ENCODE measurements at places on chromosomes 12 and 14.

DNA sequence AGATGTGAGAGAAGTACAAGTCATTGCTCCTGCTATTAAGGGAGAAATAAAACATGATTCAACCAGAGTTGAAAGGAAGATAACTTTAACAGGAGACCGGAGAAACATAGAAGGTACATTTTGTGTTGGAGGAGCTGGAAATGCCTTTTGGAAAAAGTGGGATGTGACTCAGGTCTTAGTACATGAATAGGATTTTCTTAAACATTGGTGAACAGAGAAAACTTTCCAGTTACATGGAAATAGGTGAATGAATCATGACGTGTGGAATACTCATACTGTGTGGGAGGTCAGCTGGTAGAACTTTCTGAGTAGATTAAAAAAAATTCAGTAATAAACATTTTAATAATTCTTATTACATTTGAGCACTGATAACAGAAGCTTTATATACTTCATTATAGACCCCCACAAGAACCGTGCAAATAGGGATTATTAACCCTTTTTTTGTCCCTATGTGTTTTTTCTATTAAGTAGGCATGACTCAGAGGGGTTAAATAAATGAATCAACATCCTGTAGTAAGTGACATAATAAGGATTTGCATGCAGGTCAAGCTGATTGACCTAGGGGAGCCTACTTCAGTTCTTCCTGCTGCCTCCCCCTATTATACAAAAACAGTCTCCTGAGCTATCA is 710.5 kb downstream of the NOVA1 start:
- DNase-seq = no peak

GRCh38 chr12:52313461-52313860 is 7.7 kb downstream of the KRT83 start:
- no peak for DNase-seq

- DNase-seq = no peak
Observed at GRCh38 chr14:101554991-101555668, 6.2 kb upstream of the DIO3 start.

- DNase-seq = peak; percentile 32
Observed at GRCh38 chr14:63952933-63953437, 100.2 kb downstream of the SYNE2 start.

GRCh38 chr12:92111256-92111655 is 34.4 kb downstream of the BTG1 start:
- no peak for DNase-seq

- DNase-seq = peak; percentile 89
Observed at GRCh38 chr14:73789989-73790581, 61.5 kb upstream of the PTGR2 start.

- no peak for DNase-seq
Observed at GRCh38 chr12:27911397-27911796, 61.1 kb downstream of the PTHLH start.

- DNase-seq = no peak
Observed at GRCh38 chr14:64646103-64646502, 58.1 kb upstream of the PLEKHG3 start.

GRCh38 chr12:111314953-111315539 is 53.8 kb downstream of the PHETA1 start:
- DNase-seq = no peak

DNA sequence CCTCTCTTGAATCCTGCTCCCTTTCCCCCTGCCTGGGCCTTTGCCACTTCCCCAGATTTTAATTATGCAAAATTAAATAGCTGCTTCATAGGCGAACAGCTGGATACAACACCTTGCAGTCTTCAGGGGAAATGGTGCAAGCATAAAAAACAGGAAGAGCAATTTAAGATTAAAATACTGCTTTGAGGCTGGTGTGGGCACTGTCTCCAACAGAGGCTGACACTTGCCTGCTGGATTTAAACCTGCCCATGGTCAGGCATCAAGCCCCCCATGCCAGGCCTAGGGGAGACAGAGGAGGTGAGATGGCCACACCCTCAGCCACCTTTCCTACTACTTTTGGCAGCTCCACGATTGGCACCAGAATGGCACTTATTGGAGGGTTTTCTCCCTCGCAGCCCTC is 110.1 kb upstream of the DIO3 start:
- no peak for DNase-seq

DNA sequence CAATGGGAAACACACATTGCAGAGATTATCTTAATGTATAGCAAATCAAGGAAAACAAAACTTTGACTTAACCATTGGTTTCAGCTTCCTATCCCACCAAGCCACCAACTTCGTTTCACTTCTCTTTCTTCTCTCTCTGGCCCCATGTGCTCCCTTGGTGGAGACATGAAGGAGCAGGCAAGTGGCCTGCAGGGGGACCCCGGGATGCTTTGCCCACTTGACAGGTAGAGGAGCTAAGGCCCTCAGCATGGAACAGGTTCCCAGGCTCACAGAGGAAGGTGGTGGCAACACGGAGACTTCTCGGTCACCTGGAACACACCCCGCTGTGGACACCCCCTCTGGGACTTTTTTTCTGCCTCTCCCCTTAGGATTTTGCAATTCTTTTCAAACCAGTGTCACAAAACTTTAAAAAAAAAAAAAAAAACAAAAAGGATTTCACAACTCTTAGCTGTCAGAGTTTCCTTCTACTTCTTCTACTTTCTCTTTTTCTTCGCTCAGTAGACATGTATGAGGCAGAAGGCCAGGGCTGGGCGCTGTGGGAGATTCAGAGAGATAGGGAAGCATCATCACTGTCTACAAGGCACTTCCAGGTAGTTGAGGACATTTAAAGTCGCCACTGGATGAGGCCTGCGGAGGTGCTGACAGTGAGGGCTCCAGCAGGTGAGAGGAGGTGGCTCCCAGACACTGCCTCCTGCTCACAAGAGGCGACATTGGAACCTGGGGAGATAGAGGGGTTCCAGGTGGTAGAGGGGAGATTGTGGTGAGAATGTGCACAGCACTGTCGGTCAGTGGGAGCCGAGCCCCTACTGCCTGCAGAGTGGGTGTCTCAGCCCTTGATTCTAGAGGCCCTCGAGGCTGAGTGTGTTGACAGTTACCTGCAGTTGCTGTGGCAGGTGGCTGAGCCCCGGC is 119.6 kb downstream of the GCH1 start:
- DNase-seq = no peak

GRCh38 chr14:58501214-58501816 is 73.8 kb downstream of the KIAA0586 start:
- DNase-seq = peak; percentile 45

- DNase-seq = peak; percentile 98
Observed at GRCh38 chr12:26113853-26114719, 10.8 kb downstream of the BHLHE41 start.

GRCh38 chr12:108911915-108912314 is 32.0 kb downstream of the DAO start:
- no peak for DNase-seq

- no peak for DNase-seq
Observed at GRCh38 chr12:232731-233614, 19.0 kb upstream of the SLC6A12 start.

GRCh38 chr14:90608929-90609341 is 207.3 kb downstream of the TTC7B start:
- DNase-seq = no peak

DNA sequence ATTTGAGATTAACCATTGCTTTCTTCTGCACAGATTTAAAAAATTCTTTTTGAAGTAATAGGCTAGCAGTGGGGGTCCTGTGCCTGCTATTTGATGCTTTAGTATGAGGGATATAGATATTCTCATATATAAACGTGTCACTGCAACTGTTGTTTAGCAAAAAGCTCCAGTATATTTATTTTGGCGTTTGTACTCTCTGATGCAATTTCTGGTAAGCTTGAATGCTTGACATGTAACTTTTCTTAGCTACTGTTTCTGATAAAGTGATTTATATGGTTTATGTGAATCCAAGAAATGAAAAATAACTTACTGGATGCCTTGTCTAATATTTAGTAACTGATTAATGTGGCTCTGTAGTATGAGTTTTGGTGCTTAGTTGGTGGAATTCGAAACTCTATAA is 77.1 kb downstream of the TTLL5 start:
- DNase-seq = no peak

GRCh38 chr14:39974036-39974435 is 541.8 kb upstream of the FBXO33 start:
- DNase-seq = no peak

- DNase-seq = no peak
Observed at GRCh38 chr14:91413547-91414474, 3.8 kb downstream of the CCDC88C start.

DNA sequence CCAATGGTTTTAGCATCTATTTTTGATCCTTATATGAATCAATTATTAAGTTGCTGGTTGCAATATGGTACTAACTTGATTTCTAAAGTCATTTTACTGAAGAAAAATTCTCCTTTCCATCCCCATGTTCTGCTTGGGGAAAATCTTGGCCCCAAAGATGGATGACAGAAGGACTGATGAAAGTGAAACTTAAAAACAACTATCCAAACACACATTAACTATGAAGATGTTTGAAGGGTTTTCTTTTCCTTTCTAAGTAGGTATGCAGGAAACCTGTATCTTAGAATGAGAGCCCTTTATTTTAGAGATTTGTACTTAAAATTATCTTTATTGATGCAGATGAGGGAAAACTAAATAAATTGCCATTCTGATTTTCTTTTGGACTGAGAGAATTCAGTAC is 5.9 kb downstream of the C12orf71 start:
- no peak for DNase-seq

GRCh38 chr14:52583544-52583943 is 30.9 kb downstream of the GPR137C start:
- DNase-seq = no peak

DNA sequence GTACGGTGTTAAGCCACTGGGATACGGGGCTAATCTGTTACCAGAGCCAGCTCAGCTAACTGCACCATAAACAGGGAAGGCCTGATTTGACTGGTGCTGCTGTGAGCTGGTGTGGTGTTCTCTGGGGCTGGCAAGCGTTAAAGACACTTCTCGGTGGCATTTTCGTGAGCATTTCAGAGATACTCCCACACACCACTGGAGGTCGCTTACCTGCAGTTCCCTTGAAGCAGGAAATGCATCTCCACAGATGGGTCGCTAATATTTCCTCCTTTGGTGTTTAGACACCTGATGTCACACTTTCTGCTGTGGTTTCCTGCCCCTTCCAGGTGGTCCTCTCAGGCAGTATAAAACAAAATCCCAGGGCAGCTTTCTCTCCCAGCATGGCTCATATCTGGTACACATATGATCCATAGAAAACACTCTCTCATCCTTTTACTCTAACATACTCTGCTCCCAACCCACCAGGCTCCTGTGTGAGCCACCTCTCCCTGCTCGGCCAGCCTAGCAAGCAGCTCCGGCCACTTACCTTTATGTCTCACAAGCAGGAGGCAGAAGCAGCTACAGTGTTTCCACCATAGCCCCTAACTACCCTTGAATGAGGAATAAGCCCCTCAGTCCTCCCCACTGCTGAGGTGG is 129.9 kb upstream of the GRIN2B start:
- DNase-seq = no peak

DNA sequence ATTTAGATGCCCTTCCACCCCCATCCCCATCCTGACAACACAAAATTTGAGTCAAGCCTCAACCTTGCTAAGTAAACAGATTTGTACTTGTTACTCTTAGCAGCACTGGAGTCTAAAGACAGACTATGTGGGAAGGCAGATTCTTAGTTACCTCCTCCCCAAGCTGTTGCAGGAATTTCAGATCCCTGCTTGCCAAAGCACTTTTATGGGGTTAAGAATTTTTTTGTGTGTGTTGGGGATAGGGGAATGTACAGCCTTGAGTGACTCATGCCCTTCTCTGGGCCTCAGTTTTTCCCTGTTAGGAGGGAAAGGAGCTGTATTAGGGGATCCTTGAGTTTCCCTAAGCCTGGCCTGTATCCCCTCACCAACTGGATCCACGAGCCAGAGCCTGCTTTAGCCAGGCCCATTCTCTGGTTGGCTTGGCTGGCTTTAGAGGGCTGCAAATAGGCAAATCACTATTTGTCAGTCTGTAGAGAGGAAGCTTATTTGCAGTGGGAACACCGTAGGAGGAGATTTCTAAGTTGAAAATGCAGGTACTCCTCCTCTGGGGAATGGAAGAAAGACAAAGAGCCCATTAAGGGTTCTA is 27.7 kb upstream of the RNU6-8 start:
- DNase-seq = peak; percentile 81

GRCh38 chr14:27184427-27184826 is 586.6 kb upstream of the NOVA1 start:
- no peak for DNase-seq

- no peak for DNase-seq
Observed at GRCh38 chr12:1836854-1837421, 16.6 kb downstream of the LRTM2 start.

DNA sequence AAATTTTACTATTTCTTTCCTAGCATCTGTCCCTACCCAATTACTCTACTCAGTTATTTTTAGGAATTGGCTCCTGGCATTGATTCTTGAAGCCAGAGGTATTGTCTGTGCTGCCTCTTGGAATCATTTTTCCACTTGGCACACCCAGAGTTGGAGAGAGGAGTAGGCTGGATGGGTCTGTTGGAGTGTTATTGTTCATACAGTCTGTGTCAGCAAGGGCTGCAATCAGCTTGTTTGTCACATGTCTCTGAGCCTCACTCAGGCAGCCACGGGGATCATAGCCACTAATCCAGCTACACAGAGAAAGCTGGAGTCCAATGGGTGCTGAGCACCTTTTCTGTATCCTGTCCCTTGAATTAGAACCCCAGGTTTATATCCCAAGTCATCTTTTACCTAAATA is 176.0 kb upstream of the DYRK2 start:
- DNase-seq = no peak

DNA sequence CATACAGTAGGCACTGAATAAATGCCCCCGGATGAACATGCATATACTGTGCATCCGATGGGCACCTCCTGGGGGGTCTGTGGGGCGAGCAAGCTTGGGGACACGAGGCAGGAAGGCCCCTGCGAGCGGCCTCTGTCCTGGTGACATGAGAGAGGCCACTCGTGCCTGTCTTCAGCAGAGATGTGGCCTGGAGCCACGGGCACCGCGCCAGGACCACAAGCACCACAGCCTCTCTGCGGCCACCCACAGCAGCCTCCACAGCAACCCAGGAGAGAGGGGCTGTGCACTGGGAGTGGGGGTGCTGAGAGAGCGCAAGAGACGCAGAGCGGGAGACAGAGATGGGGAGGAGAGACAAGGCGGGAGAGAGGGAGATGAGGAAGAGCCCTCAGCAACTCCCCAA is 118.5 kb downstream of the RFLNA start:
- DNase-seq = no peak

DNA sequence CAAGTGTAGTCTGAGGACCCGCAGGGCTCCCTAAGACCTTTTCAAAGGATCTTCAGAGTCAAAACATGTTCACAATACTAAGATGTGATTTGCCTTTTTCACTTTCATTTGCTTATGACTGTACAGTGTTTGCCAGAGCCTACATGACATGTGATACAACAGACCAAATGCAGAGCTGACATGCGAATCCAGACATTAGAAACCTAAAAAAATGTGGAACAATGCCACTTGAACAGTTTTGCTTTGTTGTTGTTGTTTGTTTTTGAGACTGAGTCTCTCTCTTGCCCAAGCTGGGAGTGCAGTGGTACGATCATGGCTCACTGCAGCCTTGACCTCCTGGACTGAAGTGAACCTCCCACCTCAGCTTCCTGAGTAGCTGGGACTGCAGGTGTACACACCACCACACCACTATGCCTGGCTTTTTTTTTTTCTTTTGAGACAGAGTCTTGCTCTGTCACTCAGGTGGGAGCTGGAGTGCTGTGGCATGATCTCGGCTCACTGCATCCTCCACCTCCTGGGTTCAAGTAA is 5.3 kb upstream of the RAB35 start:
- DNase-seq = no peak

GRCh38 chr14:19851365-19851764 is 23.6 kb upstream of the OR4K2 start:
- no peak for DNase-seq

- DNase-seq = no peak
Observed at GRCh38 chr12:54840244-54840865, 14.0 kb upstream of the MUCL1 start.
